ENCODE measurements at places on chromosomes 7 and 10.

- DNase-seq, result no peak
These were observed 12.5 kb upstream of the CDK6 start for GRCh38 chr7:92848851-92849250.

DNA sequence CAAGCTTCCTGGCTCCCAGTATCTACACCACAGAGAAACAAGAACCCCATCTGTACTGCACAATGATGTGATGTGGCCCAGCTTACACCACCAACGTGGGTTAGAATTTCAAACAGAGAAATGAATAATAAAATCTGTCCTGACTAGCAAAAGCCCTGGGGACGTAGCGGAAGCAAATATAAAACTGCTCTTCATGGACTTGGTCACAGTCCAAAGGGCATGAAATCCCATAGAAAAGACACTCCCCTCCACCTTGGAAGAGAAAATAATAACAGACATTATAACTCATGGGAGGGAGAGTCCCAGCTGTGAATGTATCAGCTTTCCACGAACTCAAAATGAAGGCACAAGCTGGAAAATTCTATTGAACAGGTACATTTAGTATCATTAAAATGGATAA lies 205.3 kb upstream of the GALNT17 start:
- no peak for DNase-seq

DNA sequence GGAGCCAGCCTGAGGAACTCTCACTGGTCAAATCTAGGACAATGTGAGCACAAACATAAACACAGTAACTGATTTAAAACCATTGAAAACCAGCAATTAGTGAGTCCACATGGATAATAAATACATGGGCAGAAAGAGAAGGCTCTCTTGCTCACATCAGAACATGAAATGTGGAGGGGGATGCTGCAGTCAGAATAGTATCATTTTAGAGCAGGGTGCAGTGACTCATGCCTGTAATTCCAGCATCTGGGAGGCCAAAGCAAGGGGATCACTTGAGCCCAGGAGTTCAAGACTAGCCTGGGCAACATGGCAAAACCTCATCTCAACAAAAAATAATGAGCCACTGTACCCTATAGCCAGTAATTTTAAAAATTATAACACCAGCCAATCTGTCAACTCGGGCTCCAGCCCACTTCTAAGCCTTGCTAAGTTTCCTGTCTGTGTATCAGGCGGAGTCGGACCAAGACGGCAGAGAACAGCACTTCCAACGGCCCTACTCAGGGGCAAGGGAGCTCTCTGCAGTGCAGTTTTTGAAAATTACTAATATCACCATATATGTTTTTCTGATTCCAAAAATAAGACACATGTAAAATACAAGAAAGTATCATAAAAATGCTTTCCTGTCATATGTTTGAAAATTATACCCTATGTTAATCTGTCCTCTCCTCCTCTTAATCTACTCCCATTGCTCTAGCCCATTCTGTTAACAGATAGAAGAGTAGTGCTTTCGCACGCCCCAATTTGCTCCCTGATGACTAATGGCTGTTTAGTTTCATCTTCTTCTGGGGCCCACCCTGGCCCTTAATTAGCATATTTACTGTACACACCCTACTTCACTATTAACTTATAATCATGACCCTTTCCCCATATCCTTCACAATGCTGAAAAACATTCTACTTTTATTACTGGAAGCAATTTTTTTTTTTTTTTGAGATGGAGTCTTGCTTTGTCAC lies 17.1 kb downstream of the URGCP start:
- no peak for DNase-seq

GRCh38 chr7:110664803-110665202 lies 426.1 kb upstream of the LRRN3 start:
- no peak for DNase-seq

DNA sequence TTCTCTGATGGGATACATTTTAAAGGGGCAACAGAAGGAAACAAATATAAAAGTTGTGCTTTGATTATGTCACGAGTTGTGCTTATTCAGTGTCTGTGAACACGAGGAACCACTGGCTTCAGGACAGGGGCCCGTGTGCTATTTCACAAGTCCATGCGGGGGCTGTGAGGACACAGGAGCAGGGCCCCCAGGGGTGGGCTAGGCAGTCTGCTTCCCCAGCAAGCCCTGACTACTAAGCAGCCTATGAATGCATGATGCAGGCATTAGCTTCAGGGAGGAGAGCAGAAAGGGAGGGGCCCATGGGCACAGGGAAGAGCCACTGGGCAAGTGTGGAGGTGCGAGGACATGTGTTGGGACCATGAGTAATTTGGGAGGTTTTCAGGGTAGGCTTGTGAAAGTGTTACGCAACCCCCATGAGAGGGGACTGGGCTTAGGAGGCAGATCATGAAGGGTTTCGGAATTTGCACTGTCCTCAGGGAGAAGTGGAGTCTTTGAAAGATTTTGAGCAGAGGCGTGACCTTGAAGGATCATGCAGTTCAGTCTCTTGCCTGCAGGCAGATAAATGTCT lies 424.9 kb downstream of the CALN1 start:
- no peak for DNase-seq

GRCh38 chr10:69638642-69639041 lies 8.6 kb downstream of the FAM241B start:
- DNase-seq, result no peak

- DNase-seq, result no peak
These were observed 37.5 kb downstream of the DENND11 start for GRCh38 chr7:141664450-141664849.

DNA sequence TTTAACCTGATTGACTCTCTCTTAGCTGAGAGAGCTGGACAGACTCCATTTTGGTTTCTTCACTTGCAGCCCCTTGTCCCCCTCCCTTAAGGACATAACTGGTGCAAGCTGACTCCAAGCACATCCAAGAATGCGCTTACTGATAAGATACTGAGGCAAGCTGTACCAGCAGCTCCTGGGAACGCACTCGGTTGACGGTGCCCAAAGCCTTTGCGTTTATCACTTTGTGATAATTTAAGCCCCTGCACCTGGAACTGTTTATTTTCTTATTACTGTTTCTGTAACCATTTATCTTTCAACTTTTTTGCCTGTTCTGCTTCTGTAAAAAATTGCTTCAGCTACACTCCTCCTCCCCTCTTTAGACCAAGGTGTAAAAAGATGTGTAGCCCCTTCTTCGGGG lies 8.5 kb downstream of the AKR1B15 start:
- no peak for DNase-seq

DNA sequence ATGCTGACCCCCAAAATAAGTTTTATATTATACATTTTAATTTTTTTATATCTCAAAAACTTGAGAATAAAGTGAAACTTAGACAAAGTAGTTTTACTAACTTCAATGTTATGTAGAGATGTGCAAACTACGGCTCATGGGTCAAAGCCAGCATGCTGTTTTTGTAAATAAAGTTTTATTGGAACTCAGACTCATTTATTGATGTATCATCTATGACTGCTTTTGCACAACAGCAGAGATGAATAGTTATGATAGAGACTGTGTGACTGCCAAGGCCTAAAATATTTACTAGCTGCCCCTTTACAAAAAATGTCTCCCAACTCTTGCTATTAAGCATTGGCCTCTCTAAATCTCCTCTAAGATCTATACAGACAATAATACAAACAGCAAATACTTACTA lies 12.4 kb downstream of the MTPN start:
- no peak for DNase-seq

Data from LoVo (cell line).